ENCODE measurements at places on chromosomes 2 and 18.
A peak's percentile ranks its signal among the peaks of the same experiment; 100 is the strongest.

- DNase-seq: no peak
These were observed 249.8 kb downstream of the TXNL1 start for GRCh38 chr18:56388571-56388970.

DNA sequence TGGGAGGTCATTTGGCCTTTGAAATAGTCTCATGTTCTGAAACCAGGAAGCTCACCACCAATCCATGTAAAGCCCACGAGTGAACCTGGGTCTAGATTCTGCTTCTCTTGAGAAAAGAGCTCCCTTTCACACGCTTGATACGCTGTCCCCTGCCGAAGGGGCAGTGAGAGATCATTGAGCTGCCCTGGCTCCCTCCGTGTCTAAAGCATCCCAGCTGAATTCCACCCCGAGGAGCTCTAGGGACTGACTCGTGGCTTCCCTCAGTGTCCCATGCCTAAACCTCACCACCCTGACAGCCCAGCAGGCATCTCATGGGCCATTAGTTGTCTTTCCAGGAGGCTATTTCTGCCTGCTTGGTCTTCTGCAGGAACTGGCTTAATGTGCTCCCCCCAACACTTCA lies 68.6 kb downstream of the COL6A3 start:
- no peak for DNase-seq

DNA sequence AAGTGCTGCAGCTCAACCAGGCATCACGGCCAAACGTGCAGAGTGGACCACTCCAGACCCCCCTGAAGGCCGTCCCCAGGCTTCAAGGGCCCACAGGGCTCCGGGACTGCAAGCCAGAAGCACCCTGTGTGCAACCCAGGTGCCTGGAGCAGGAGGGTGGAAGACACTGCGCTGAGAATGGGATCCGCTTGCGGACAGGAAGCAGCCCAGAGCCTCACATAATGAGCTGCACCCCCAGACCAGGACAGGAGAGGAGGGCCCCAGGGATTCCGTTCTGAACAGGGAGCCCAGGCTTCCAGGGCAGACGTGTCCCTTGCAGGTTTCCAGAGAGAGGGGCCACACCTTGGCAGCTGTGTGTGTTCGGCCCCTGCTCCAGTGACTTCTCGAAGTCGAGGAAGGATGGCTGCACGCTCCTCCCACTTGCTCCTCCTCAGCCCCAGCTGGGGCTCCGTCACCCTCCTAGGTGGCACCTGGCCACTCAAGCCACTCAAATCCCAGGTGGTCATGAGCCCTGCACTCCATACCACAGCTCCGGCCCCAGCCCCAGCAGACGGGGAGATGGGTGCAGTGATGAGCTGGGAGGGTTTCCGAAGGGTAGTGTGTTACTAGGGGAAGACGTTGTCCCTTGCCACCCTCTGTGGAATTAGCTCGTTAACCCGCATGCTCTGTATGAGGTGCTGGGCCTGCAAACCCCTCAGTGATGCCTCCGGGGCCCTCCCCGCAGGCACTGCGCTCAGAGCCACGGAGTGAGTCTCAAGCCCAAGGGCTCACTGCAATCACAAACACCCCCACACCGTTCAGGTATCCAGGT lies 79.2 kb downstream of the NDUFA10 start:
- DNase-seq: no peak

GRCh38 chr18:24395049-24395795 lies 2.4 kb downstream of the OSBPL1A start:
- DNase-seq: no peak

- peak; percentile 12 for DNase-seq
These were observed 31.3 kb downstream of the COLEC12 start for GRCh38 chr18:468955-469790.

GRCh38 chr2:126932529-126932928 lies 33.8 kb downstream of the TEX51 start:
- DNase-seq: no peak

GRCh38 chr18:59990121-59990823 lies 90.5 kb downstream of the PMAIP1 start:
- no peak for DNase-seq

GRCh38 chr2:151261977-151262291 lies 271 bp upstream of the RBM43 start:
- DNase-seq: no peak

- DNase-seq: no peak
These were observed 567.1 kb upstream of the POU3F3 start for GRCh38 chr2:104286841-104287240.

GRCh38 chr18:58015065-58015780 lies 28.8 kb upstream of the NEDD4L start:
- no peak for DNase-seq

DNA sequence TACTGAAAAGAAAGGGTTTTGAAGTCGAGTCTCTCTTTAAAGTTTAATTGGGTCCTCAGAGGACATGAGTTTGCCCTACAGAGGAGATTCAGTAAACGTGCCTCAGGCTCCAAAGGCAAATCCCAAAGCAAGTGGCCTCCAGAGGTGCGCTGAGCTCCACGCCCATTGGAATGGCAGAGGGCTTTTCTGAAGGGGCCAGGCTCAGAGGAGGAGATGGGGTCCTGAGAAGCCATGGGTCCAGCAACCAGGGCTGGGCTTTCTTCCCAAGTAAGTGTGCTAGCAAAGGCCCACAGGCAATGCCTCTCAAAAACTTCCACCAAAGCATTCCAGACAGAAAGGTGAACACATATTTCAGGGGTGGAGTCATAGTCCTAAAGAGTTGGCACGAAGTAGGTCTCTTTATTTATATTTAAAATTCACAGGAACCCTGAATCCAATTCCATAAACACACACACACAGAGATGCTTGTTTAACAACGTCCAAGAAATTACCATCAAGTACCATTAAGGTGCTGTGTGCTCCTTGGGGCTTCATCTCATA lies 93.0 kb upstream of the SH3BP4 start:
- no peak for DNase-seq

DNA sequence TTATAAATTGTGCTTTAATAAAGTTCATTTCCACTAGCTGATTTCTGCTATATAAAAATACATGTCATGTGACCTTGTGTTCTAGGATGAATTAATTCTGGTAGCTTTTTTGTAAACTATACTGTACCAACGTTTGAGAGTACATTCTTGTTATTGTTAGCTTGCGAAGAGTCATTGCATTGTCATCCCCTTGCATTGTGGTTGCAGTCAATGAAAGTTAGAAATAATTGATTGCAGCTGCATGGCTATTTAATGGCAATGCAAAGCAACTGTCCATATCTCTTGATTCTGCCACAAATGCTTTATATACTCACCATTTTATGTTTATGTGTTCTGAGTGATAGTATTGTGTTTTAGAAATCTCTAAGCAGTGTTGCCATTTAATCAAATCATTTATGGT lies 91.6 kb downstream of the ZNF407 start:
- DNase-seq: no peak

DNA sequence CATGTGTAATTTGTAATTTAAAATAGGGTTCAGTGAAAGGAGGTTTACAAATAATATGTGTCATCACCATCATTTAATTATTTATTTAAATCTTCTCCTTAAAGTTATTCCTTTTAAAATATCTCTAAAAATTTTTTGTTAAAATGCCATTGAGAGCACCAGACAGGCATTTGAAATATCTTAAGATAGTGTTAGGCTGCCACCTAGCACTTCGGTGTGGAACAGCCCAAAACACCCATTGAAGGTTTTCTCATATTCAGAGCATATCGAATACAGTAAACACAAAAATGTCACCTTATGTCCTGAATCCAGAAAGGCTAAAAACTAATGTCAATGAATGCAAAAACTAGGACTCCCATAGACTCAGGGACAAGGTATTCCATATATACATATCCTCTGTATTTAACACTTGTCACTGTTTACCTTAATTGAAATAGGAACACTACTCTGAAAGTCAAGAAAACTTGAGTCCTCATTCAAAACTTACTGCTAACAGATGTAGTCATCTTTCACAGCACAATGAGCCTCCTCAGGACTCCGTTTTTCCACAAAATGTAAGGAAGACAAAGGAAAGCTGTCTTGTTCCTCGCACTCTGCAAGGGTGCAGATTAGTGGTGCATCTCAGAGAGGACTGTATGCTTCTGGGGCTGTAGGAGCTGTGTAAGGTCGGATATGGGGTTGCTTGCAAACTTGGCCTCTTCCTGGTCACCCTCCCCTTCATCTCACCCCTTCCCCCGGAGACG lies 329.5 kb downstream of the PAX3 start:
- peak; percentile 10 for DNase-seq

- no peak for DNase-seq
These were observed 180.8 kb downstream of the TCF4 start for GRCh38 chr18:55407191-55407590.

DNA sequence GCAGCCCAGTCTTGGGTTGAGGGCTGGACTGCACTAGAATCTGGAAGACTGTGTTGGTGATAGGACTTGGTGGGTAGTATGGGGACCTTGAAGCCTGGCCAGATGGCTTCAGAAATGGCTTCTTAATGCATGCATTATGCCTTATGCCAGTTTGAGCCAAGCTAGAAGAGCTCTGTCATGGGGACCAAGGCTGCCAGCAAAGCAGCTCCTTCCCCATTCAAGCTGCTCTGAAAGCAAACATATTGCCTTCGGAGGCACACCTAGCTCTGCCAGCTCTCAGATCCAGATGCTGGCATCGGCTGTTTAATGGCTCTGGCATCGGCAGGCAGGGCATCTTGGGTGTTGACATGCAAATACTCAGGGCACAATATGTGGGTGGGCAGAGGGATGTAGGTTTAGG lies 59.0 kb upstream of the IGFBP5 start:
- DNase-seq: no peak

DNA sequence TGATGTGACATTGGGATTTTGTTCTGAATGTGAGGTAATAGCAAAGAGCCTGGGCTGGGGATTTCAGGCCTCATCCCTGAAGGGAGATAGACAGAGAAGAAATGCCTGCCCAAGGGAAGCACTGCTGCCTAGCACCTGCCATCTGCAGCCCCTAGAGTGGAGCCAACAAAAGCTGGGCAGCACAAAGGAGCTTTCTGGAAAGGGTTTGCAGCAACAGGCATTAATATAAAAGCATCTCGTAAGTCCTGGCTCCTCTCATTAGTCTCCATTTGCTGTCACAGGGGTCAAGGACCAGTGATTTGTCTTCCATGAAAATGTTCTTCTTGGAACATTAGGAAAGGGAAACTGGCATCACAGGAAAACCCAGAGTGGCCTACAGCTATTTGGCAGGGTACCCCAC lies 157.2 kb upstream of the SLC14A2 start:
- DNase-seq: no peak

GRCh38 chr2:144015036-144015435 lies 504.9 kb downstream of the ZEB2 start:
- DNase-seq: no peak

- peak; percentile 38 for DNase-seq
These were observed 76.4 kb upstream of the MGAT5 start for GRCh38 chr2:134177351-134177931.

DNA sequence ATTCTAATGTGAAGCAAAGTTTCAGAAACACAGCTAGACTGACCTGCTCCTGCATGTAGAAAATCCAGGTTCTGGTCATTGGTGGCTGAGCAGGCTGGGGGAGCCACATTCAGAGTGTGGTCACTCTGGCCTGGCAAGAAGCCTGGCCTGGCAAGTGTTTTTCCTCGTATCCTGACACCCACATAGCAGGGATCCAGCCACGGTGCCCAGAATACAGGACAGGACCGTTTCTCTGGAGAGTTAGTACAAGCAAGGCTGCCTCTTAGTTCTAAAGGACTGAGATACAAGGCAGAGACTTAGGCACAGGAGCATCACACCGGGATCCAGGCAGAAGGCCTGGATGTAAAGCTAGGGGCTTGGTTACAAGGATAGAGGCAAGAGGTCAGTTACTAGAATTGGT lies 4.8 kb upstream of the LAMA1 start:
- DNase-seq: no peak

DNA sequence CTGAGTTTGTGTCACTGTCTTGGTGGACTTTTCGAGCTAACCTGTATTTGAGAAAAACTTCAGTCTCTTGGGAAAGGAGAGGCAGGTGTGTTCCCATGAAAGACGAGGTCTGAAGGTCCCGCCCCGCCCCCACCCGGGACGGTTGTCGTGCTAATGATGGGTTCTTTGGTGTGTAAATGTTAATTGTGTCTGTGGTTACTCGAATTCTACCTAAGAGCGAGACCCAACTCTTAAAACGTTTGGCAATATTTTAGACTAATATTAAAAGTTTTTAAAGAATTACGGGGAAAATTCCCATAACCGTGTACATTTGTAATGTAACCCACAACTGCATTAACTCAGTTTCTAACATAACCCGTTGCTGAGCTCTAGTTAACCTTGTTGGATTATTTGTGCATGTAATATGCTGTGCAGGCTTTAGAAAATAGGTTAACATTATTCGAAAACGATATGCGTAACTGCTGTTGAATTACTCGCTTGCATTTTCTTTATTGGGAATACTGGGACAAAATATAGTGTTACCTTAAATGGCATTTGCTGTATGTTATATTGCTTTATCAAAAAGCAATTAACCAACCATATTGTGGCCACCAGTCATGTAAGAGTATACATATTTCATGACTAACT lies 833 bp downstream of the EPB41L5 start:
- peak; percentile 3 for DNase-seq

DNA sequence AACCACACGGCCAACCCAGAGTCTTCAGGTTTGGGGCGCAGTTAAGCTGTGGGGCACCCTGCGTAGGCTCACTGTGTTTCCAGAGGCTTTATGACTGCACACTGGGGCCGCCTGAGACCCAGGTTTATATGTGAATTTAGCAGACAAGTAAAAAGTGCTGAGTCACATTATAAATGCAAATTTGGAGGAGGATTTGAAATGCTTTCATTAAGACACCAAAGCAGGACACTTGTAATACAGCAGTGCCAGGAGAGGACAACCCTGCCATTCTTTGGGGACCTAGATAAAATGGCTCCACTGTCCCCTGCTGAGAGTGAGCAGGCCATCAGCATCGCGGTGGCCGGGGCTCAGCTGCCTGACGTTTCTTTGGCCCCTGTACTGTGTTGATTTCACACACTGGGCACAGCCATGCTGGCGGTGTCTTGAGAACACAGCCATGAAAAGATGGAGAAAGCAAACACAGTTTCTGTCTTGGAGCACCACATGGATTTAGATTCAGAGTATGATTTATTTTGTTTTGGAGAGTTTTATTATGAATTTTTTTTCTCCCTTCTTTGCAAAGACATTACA lies 10.2 kb downstream of the ACKR3 start:
- DNase-seq: no peak

DNA sequence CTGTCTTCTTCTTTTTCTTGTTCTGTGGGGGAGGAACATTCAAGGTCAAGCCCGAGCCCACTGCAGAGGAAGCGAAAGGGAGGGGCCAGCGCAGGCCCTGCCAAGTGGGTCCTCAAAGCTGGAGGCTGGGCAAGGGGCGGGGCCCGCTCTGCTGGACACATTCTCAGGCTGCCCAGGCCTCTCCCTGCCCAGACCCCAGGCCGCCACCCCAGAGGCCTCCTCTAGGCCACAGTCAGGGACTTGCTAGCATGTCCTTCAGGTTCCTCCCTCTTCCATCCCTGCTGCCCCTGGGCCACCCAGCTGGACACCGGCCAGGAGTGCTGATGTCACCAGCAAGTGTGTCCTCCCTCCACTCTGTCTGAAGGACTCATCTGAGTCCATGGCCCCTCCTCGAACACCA lies 44.1 kb downstream of the KIF1A start:
- DNase-seq: no peak

- DNase-seq: no peak
These were observed 10.7 kb upstream of the FAM136A start for GRCh38 chr2:70312560-70312959.

GRCh38 chr18:36627637-36628036 lies 201.2 kb downstream of the TPGS2 start:
- no peak for DNase-seq

- no peak for DNase-seq
These were observed 191.9 kb downstream of the SPP2 start for GRCh38 chr2:234242459-234242836.

GRCh38 chr2:48112911-48113680 lies 206.8 kb upstream of the FBXO11 start:
- no peak for DNase-seq

GRCh38 chr2:133252780-133253355 lies 315.4 kb downstream of the NCKAP5 start:
- DNase-seq: no peak
